ENCODE measurements at places on chromosomes 2 and 18. TPM values are rescaled to one million over a fixed set of nuclear protein-coding genes. Genes with fewer than 3 reads are reported as not detected.

Gene SLC9A4
- polyA plus RNA-seq, result not detected

GRCh38 chr2:43592443-43592842 is 3.4 kb downstream of the THADA start:
- no peak for DNase-seq

GRCh38 chr2:215712871-215713790 is 277.3 kb upstream of the FN1 start:
- peak; percentile 89 for DNase-seq

DNA sequence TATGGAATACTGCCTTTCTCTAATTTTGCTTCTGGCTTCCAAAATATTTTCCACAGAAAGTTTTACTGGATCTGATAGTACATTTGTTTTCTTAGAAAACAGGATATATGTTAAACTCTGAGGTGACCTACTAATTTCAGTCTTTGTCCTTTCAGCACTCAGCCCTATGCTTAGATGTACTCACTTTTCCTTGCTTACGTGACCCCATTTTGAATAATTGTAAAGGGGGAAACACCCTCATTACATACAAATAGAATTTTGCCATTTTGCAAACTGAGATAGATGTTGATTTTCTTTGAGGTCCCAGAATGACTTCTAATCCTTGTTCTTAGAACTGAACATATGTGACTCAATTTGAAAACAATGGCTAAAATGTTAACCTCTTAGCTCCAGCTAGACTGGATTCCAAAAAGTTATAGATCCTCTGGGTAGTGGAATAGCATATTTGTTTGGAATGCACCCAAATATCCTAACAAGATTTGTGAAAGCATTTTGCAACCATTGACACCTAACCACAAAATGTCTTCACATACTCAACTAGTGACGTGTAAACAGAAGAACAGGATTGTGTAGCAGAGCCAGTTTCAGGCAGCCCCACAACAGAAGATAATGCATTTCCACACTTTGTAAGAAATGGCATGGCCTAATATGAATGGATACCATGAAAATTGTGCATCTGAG is 44.8 kb upstream of the EHBP1 start:
- DNase-seq, result no peak

DNA sequence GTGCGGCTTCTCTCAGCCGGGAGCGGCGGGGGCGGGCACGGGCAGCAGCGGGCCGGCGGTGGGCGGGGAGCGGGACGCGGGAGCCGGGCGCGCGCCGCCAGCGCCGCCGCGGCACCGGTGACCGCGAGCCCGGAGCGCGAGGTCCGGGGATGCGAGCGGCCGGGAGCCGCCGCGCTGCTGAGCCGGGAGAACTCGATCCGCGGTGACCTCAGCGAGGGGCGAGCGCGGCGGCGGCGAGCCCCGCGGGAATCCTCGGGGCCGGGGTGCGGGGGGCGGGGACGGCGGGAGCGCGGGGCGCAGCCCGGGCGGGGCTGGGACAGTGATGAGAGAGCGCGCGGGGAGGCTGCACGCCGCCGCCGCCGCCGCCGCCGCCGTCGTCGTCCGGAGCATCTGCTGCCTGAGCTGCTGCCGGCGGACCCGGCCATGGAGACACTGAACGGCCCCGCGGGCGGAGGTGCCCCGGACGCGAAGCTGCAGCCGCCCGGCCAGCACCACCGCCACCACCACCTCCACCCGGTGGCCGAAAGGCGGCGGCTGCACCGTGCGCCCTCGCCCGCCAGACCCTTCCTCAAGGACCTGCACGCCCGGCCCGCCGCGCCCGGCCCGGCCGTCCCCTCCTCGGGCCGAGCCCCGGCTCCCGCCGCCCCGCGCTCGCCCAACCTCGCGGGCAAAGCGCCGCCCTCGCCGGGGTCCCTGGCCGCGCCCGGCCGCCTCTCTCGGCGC is at the start of gene MTCL1:
Gene MTCL1, plus strand, starts transcription at position 319 of the 723 bp plus-strand sequence. Its CDS starts 105 bp downstream, at position 424.
- DNase-seq, result no peak
